ENCODE measurements at places on chromosomes 1 and 21. TPM values are rescaled to one million over a fixed set of nuclear protein-coding genes. Genes with fewer than 3 reads are reported as not detected.
A peak's percentile ranks its signal among the peaks of the same experiment; 100 is the strongest.

GRCh38 chr1:192435704-192436103, 118.9 kb downstream of the RGS21 start:
- peaks cover 3% of the 10 kb centered on the region for H3K36me3 ChIP-seq
- peak overlapping the region; percentile 72 for H3K27ac ChIP-seq
- no peaks in the 10 kb centered on the region for H3K27me3 ChIP-seq
- peak overlapping the region; percentile 59 for H3K4me3 ChIP-seq
- H3K4me1 ChIP-seq, result peaks cover 27% of the 10 kb centered on the region

DNA sequence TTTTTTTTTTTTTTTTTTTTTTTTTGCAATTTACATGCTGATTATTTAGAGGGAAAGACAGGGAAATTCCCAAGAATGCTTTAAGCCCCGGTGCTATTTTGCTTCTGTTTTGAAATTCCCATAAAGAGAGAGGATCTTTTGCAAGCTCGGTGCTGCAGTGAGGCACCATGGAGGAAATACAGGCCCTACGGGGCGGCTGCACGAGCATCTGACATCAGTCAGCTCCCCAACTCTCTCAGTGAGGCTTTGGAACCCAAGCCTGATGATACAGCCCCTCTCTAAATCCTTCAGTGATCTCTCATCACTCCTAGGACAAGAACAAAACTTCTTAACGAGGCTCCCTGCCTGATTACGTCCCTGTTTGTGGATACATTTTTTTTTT, 791 bp upstream of the CHI3L1 start:
- H3K36me3 ChIP-seq, result no peaks in the 10 kb centered on the region
- no peaks in the 10 kb centered on the region for H3K27me3 ChIP-seq
- no peak for DNase-seq
- H3K27ac ChIP-seq, result no peak overlapping the region
- H3K4me1 ChIP-seq, result peaks cover 28% of the 10 kb centered on the region

GRCh38 chr1:156172696-156173470, 19.5 kb downstream of the SEMA4A start:
- no peaks in the 10 kb centered on the region for H3K27me3 ChIP-seq
- H3K4me3 ChIP-seq, result no peak overlapping the region
- peaks cover 4% of the 10 kb centered on the region for H3K4me1 ChIP-seq

- no peak overlapping the region for H3K4me3 ChIP-seq
- no peaks in the 10 kb centered on the region for H3K4me1 ChIP-seq
- no peak overlapping the region for H3K27ac ChIP-seq
- DNase-seq, result no peak
- H3K36me3 ChIP-seq, result peaks cover 43% of the 10 kb centered on the region
These were observed 32.9 kb downstream of the C21orf91 start for GRCh38 chr21:17786071-17786850.

DNA sequence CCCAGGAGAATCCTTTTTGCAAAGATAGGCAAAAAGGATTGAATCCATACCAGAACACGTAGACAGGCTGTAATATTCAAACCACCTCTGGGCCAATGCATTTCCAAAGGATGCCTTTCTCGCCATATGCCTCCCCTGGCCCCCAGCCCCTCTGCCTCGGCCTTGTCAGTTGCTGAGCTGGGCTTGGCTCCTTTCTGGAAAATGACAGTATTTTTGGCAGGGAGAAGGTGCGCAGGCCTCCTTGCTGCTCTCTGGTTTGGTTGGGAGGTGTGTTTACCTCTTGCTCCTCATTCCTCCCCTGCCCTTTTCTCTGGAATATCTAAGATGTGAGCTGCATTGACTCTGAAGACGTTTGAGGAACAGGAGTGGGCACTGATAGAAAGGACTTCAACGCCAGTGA, 26.0 kb upstream of the CNTN2 start:
- H3K27ac ChIP-seq, result no peak overlapping the region
- H3K27me3 ChIP-seq, result peaks cover 12% of the 10 kb centered on the region
- H3K36me3 ChIP-seq, result no peaks in the 10 kb centered on the region
- no peak for DNase-seq
- H3K4me3 ChIP-seq, result no peak overlapping the region

- H3K27me3 ChIP-seq, result peaks cover 6% of the 10 kb centered on the region
- H3K27ac ChIP-seq, result no peak overlapping the region
- H3K36me3 ChIP-seq, result no peaks in the 10 kb centered on the region
- peaks cover 11% of the 10 kb centered on the region for H3K4me1 ChIP-seq
- DNase-seq, result no peak
- H3K4me3 ChIP-seq, result no peak overlapping the region
These were observed 38.6 kb upstream of the TSPEAR start for GRCh38 chr21:44749759-44750674.

DNA sequence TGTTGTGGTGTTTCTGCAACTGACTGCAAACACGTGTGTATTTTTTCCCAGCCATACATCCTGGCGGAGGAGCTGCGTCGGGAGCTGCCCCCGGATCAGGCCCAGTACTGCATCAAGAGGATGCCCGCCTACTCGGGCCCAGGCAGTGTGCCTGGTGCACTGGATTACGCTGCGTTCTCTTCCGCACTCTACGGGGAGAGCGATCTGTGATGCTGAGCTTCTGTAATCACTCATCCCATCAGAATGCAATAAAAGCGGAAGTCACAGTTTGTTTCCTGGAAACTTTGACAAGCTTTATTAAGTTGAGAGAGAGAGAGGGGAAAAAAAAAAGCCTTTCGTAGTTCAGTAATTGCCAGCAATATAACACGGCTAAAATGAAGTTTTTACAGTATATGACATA, 32.7 kb upstream of the MTR start:
- H3K36me3 ChIP-seq, result no peaks in the 10 kb centered on the region
- no peak for DNase-seq
- H3K4me1 ChIP-seq, result no peaks in the 10 kb centered on the region
- H3K27ac ChIP-seq, result no peak overlapping the region
- no peaks in the 10 kb centered on the region for H3K27me3 ChIP-seq

DNA sequence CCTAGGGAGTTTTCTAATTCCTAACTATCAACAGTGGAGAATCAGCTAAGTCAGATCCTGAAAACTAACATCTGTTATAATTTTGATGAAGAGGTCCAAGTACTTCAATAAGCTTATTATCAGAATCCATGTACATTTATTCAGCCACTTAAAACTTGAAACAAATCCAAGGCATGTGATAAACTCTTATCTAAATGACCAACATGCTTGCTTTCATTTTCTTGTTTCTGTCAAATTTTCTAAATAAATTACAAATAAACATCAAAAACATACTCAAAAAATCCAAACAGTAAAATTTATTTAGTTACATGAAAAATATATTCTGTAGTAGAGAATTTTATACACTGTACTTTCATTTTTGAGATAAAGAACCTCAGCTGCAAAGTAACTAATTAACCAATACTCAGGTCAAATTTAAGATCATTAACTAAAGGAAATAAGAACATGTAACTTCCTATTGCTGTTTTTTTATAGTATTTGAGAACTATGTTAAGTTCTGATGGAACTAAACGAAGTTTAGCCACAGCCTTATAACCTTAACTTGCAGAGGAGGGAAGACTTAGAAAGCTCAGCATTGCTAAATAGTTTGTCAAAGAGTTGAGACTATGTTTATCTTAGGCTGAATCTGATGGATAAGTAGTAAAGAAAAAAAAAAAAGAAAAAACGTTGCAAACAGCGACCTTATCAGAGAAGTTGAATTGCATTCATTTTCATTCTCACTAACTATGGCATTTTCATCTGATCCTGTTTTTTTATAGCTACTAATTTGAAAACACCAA, 44.9 kb downstream of the SYNJ1 start:
- no peaks in the 10 kb centered on the region for H3K36me3 ChIP-seq
- no peaks in the 10 kb centered on the region for H3K27me3 ChIP-seq
- H3K4me3 ChIP-seq, result no peak overlapping the region
- H3K4me1 ChIP-seq, result no peaks in the 10 kb centered on the region

DNA sequence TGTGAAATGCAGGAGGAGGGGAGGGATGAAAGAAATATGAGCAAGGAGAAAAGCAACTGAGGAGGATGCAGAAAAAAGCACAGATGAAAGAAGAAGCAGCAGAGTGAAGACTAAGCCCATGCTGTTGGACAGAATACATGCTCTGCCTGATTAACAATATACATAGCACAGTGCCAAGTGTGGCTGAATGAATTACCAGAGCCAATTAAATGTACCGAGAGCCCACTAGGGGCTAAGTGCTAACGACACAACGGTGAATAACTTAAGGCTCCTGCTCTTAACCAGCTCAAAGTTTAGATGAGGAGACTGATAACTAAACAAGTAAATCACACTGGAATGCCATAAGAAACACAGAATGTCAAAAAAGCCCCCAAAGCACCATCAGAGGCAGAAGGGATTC, 15.6 kb downstream of the CADM3 start:
- DNase-seq, result no peak
- H3K4me3 ChIP-seq, result peak overlapping the region; percentile 85
- H3K27ac ChIP-seq, result no peak overlapping the region
- H3K36me3 ChIP-seq, result no peaks in the 10 kb centered on the region
- H3K27me3 ChIP-seq, result peaks cover 15% of the 10 kb centered on the region

GRCh38 chr1:21162740-21163464, 13.8 kb downstream of the EIF4G3 start:
- no peak for DNase-seq
- H3K4me3 ChIP-seq, result no peak overlapping the region
- H3K4me1 ChIP-seq, result peaks cover 22% of the 10 kb centered on the region
- H3K36me3 ChIP-seq, result peaks cover 23% of the 10 kb centered on the region

- no peak for DNase-seq
- no peaks in the 10 kb centered on the region for H3K4me1 ChIP-seq
- H3K27ac ChIP-seq, result no peak overlapping the region
- no peaks in the 10 kb centered on the region for H3K27me3 ChIP-seq
These were observed 356.3 kb upstream of the PRMT6 start for GRCh38 chr1:106700211-106700610.

DNA sequence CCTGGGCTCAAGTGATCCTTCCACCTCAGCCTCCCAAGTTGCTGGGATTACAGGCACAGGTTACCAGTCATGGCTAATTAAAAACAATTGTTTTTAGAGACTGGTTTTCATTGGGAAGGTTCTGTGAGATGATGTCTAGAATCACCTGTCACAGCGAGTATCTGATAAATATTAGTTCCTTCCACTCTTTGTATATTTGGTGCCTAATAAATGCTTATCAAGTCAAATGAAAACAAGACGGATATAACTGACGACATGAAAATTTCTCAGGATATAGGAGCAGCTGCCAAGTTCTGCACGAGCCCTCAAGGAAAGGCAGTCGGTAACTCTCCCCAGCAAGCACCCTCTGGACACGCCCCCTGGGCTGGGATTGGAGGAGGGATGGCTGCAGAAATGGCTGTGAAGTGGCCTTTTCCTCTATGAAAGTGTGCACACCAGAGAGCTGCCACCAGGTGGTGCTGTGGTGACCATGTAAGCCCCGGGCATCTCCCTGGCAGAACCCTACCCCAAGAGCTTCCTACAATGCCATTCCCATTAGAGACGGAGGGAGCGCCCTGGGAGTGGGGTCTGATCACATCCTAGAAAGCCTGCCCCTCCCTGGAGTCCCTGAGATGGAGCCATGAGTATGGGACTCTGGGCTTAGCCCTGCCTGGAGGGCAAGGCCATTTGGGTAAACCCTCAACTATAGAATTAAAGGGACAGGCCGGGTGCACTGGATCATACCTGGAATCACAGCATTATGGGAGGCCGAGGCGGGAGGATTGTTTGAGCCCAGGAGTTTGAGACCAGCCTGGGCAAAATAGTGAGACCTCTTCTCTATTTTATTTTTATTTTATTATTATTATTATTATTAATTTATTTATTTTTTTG, 50.9 kb downstream of the HTR6 start:
- peak overlapping the region; percentile 6 for H3K4me3 ChIP-seq
- H3K27me3 ChIP-seq, result peaks cover 2% of the 10 kb centered on the region
- peak; percentile 97 for DNase-seq
- no peak overlapping the region for H3K27ac ChIP-seq
- peaks cover 11% of the 10 kb centered on the region for H3K4me1 ChIP-seq
- H3K36me3 ChIP-seq, result no peaks in the 10 kb centered on the region

Gene CD101
- total RNA-seq, result 4.3 TPM
